ENCODE measurements at places on chromosomes 5 and 9.

- DNase-seq = no peak
Measured at GRCh38 chr5:93044859-93045666, 536.0 kb downstream of the NR2F1-AS1 start.

- DNase-seq = no peak
Measured at GRCh38 chr5:180591311-180591887, at the start of gene SCGB3A1. Gene SCGB3A1, minus strand, starts transcription at chr5:180591499. Its CDS starts 37 bp downstream, at chr5:180591462.

DNA sequence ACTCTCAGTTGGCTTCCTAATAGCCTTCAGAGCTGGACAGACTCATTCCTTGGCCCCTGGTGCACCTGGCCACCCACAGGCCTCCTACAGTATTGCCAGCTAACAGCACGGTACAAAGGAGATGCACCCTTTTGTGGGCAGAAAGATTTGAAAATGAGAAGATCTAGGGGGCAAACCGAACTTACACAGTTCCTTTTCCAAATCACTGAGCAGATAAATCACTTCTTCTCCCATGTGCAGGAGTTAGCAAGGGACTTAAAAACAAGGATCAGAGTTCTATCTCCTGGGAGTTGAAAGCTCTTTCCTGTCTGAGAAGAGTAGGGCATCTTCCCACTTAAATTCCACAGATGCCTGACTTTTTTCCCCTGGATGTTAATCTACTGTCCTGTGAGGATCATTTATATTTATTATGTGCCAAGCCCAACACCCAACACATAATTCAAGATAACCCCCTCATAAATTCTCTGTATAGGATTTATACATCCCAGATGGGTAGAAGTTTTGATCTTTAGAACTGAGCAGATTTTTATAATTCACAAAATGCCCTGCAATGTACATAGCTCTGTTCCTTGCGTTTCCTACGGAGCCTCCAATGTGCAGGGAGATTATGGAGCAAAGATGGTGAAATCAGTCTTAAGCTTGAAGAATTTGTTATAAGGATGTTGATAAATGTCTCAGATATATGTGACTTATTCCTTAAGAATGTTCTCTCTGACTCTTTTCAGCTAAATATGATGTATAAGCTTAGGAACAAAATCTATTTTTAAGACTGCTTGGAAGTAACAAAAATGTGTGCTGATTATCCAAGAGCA is 207.2 kb upstream of the DAPK1 start:
- DNase-seq = no peak

- no peak for DNase-seq
Measured at GRCh38 chr9:113609562-113610318, 146.2 kb downstream of the RGS3 start.

DNA sequence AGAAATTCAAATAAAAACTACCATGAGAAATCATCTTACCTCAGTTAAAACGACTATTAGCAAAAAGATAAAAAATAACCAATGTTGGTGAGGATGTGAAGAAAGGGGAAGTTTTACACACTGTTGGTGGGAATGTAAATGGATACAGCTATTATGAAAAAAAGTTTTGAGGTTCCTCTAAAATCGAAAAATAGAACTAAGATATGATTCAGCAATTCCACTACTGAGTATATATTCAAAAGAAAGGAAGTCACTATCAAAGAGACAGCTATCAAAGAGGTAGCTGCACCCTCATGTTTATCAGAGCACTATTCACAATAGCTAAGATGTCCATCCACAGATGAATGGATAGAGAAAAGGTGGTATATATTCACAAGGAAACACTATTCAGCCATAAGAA is 1888.4 kb downstream of the MAT2B start:
- no peak for DNase-seq

GRCh38 chr5:84685121-84685894 is 300.6 kb upstream of the EDIL3 start:
- DNase-seq = no peak

DNA sequence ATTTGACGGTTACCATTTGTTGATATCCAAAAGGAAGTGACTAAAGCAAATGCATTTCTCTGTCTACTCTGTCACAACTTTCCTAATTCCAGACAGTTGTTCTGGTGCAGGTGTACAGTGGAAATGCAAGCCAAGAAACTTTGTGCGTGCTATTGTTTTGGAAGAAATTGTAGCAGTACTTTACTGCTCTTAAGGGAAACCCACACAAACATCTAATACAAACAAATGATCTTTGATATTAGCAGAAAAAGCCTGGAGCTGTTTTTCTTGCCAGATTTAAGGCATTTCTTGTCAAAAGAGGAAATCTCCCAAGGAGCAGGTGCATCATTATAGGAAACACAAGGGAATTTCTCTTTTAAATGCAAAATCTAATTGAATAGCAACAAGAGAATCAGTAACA is 2.0 kb downstream of the SNCAIP start:
- no peak for DNase-seq

DNA sequence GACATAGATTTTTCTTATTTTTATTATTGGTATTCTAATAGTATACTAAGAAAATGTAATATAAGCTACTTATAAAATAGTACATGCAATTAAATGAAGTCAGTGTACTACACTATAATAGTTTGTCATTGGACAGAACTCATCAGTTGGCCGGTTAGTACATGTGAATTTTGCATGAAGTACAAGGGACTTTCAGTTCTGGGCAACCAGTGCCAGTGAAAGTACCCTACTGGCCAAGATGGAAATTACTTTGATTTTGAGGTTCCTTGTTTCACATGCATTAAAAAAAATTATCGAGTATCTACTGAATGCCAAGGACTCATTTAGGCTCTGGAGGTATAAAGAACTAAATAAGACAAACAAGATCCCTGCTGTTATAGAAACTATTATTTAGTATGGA is 213.4 kb upstream of the ELL2 start:
- no peak for DNase-seq
